ENCODE measurements at places on chromosomes 7 and 10.

DNA sequence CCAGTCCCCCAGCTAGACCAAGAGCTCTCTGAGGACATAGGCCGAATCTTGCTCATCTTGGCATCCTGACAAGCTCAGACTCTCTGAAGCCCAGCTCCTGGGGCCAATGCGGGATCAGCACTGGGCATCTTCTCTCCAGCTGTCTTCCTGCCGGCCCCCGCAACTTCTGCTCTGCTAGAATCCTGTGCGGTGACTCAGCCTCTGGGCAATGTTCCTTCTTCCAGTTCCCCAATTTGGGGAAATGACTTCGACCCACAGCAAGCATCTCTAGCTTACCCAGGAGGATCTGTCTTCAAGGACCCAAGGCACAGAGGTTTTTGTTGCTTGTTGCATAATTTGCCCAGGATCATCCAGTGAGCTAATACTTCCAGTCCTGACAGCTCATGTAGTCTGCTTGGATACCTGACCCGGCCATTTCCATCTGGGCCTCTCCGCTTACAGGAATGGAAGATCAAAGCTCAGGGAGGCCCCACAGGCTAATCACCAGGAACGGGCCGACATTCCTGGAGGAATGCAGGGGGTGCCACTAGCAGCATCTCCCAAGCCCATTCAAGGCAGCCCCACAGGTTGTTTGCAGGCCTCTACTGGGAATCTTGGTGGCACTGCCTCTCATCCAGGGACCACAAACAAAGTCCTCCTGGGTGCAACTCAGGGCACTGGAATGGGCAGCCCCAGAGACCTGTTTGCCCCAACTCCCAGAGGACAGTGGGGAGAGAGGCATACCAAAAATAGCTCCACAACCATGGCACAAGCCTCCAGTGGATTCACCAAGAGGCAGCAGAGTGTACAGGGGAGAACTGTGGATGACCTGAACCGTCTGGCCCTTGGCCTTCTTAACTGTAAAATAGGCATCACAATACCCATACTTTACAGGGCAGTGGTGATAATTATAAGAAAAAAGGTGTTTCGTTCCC is 151.9 kb downstream of the NEURL1 start:
- no peaks in the 10 kb centered on the region for H3K27me3 ChIP-seq
- H3K4me3 ChIP-seq, result no peak overlapping the region
- no peaks in the 10 kb centered on the region for H3K36me3 ChIP-seq
- DNase-seq, result peak; percentile 86
- peak overlapping the region; percentile 87 for H3K27ac ChIP-seq
- peaks cover 57% of the 10 kb centered on the region for H3K4me1 ChIP-seq

DNA sequence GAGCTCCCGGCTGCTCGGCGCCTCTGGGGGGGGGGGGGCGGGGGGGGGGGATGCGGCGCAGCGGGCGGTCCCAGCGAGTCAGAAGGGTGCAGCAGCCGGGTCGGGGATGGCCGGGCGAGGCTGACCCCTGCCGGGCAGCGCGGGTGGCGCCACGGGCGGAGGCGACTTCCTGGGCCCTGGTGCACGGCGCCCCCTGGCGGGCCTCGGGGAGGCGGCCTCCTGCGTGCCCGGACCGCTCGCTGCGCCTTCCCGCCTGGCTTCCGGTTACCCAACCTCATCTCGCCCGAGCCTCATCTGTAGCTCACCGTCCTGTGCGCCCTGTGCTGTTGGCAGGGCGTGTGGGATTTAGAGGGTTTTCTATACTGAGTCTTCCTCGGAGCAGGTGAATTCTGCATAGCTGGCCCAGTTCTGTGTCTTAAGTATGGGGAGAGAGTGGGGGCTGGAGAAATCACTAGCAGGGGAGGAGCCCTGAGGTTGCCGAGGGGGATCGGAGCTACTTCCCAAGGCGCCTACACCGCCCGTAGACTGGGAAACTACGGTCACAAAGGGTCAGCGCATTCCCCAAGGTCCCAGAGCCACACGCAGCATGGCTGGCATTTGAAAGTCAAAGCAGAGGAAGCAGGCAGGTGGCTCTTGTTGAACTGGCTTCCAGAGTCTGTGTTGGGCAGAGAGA is 28.3 kb upstream of the WDFY4 start:
- no peaks in the 10 kb centered on the region for H3K36me3 ChIP-seq
- H3K4me3 ChIP-seq, result peak overlapping the region; percentile 30
- no peaks in the 10 kb centered on the region for H3K27me3 ChIP-seq
- H3K27ac ChIP-seq, result no peak overlapping the region
- peaks cover 16% of the 10 kb centered on the region for H3K4me1 ChIP-seq

- H3K4me3 ChIP-seq, result no peak overlapping the region
- H3K27ac ChIP-seq, result no peak overlapping the region
- no peaks in the 10 kb centered on the region for H3K36me3 ChIP-seq
- DNase-seq, result no peak
These were observed 40.2 kb upstream of the MYL10 start for GRCh38 chr7:101669307-101669706.

DNA sequence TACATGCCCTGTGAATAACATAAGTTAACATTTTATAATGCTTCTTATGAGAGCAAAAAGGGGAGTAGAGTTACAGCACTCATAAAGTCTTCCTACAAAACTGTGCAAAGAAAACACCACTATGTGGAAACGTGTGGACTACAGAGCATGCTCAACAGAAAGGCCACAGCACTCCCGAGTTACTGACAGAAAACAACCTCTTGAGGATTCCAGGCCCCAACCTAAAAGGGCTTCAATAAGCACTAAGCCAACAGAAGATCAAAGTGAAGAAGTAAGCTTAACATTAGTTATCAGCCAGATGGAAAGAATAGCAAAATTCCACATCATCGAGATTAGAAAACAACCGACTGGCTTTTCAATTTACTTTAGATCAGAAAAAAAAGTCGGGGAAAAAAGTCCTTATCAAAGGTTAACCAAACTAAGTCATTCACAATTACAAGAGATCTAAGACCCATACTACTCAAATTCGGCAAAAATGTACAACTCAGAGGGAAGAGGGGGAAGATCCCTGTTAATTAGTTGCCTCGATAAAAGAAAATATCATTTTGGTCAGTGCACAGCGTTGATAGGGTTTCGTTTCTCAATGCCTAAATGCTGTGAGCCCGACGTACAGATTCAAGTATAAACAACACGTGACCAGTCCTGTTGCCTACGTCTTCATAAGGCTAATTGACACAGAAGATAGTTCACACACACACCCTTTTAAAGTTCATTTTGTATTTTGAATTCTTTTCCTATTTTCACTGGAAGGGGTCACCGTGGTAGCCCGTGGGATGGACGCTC is 1.4 kb downstream of the KBTBD2 start:
- no peaks in the 10 kb centered on the region for H3K27me3 ChIP-seq
- peak overlapping the region; percentile 29 for H3K4me3 ChIP-seq
- no peaks in the 10 kb centered on the region for H3K36me3 ChIP-seq
- DNase-seq, result no peak

DNA sequence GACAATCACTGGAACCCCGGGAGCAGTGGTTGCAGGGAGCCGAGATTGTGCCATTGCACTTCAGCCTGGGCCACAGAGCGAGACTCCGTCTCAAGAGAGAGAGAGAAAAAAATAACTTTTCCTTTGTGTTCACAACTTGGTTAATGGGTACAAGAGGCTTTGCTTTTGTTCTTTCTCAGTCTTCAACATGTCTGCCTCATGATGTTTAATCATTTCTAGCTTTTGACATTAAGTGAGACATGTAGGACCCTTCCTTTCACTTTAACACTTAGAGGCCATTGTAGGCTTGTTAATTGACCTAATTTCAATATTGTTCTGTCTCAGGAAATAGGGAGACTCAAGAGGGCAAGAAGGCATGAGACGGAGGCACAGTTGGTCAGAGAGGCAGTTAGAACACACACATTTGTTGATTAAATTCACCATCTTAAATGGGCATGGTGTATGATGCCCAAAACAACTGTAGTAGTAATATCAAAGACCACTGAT is 9.3 kb upstream of the CRCP start:
- DNase-seq, result no peak
- no peaks in the 10 kb centered on the region for H3K36me3 ChIP-seq
- no peak overlapping the region for H3K4me3 ChIP-seq
- H3K27me3 ChIP-seq, result no peaks in the 10 kb centered on the region

DNA sequence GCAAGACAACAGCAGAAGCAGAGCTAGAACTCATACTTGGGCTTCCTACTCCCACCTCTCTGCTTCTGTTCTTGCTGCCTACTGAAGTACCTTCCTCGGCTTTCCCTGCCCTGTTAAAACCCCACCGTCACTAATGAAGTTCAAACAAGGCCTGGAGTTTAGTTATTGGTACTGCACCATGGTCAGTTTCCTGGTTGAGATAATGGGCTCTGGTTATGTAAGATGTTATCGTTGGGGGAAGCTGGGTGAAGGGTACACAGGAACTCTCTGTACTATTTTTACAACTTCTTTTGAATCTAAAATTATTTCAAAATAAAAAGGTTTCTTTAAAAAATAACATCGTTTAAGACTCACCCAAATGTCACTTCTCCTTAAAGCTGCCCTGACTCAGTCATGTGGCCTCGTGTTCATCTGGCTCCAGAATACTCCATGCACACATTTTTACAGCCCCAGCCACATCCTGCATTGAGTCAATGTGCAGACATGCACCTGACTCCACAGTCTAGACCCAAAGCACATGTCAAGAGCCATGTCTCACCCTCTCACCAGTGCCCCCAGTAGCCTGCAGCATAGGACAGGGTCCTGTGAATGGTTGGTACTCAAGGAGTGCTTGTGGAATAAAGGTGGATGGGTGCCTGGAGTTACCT is 36.9 kb upstream of the AQP1 start:
- no peaks in the 10 kb centered on the region for H3K36me3 ChIP-seq
- DNase-seq, result no peak

- H3K4me1 ChIP-seq, result no peaks in the 10 kb centered on the region
- peaks cover 11% of the 10 kb centered on the region for H3K36me3 ChIP-seq
- H3K27me3 ChIP-seq, result no peaks in the 10 kb centered on the region
- H3K4me3 ChIP-seq, result no peak overlapping the region
These were observed 55.1 kb downstream of the VOPP1 start for GRCh38 chr7:55517191-55517633.

DNA sequence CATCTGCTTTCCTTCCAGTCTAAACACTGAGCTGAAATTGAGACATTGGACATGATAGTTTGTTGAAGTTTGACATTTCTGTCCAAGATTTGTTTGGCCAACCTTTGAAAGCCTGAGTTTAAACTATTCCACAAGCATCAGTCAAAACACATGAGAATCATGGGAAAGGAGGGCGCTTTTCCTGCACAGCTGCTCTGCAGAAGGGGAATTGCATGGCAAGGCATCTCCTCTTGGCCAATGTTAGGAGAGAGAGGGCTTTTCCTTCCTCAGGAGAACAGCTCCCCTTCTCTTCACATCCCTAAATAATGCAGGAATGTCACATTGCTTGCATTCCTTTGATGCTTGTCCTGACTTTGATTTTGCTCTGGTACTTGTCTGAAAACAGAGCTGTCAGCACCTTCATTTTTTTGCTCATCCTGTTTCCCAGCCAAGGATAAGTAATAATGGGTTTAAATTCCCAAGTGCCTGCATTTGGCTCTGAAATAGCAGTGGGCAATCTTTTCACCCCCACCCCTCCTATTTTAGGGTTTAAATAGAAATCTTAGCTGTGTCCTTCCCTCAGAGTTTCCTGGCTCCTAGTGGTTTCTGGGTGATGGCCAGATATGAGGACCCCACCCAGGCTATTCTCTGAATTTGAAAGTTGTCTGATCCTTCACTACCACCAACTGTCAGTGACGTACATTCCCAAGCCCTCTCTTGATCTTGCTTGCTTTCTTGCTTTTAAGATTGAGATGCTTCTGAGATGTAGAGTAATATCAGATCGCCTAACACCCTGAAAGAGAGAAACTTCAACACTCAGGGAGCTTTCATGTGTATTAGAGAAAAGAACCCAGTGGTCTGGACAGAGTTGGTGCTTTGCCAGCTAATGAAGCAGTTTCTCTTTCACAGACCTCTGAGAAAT is 75.2 kb upstream of the NPVF start:
- H3K4me1 ChIP-seq, result no peaks in the 10 kb centered on the region
- H3K36me3 ChIP-seq, result no peaks in the 10 kb centered on the region
- no peaks in the 10 kb centered on the region for H3K27me3 ChIP-seq
- no peak overlapping the region for H3K4me3 ChIP-seq
- no peak overlapping the region for H3K27ac ChIP-seq

DNA sequence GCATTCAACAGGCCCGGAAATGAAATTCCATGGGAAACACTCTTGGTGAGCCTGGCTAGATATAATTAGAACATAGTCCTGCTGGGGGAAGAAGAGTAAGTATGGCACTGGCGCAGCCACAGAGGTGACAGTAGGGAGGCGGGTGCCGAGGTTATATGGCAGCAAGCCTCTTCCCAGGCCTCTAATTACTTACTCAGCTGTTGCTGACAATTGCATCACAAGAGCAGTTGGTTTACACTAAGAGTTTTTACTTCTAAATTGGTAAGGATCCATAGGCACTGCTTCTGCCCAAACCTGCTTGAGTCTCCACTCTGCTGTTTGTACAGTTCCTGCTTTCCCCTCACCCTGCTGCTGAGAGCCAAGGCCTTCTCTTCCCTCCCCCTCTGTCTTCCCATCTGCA is 93.3 kb upstream of the DUSP5 start:
- H3K27me3 ChIP-seq, result no peaks in the 10 kb centered on the region
- H3K4me1 ChIP-seq, result no peaks in the 10 kb centered on the region
- no peak overlapping the region for H3K27ac ChIP-seq
- no peaks in the 10 kb centered on the region for H3K36me3 ChIP-seq
- H3K4me3 ChIP-seq, result no peak overlapping the region
- DNase-seq, result no peak

DNA sequence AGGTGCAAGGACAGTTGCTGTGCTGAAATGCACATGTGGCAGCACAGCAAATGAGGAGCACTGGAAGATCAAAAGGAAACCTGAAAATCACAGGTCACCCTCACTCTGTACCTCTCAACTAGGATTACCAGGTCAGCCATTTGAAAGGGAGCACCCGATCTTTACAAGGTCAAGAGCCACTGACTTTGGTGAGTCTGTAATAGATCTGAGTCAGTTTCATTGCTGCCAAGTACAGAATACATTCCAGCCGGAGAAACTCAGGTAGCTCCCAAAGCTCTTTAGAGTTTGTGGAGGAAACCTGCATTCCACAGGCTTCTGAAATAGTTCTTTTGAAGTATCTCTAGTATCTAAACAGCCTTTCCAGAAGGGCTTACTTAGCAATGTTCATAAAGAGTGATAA is 217.5 kb downstream of the SNX13 start:
- H3K27ac ChIP-seq, result no peak overlapping the region
- no peak overlapping the region for H3K4me3 ChIP-seq
- no peak for DNase-seq
- no peaks in the 10 kb centered on the region for H3K4me1 ChIP-seq
- no peaks in the 10 kb centered on the region for H3K36me3 ChIP-seq
- no peaks in the 10 kb centered on the region for H3K27me3 ChIP-seq

Data from adrenal gland (tissue), 19 donors.